ENCODE measurements at places on chromosomes 5 and 9.

GRCh38 chr9:129362287-129363000 is 184.4 kb upstream of the IER5L start:
- DNase-seq = no peak

- peak; percentile 89 for DNase-seq
These were observed 26.8 kb downstream of the WWC1 start for GRCh38 chr5:168318240-168318639.

DNA sequence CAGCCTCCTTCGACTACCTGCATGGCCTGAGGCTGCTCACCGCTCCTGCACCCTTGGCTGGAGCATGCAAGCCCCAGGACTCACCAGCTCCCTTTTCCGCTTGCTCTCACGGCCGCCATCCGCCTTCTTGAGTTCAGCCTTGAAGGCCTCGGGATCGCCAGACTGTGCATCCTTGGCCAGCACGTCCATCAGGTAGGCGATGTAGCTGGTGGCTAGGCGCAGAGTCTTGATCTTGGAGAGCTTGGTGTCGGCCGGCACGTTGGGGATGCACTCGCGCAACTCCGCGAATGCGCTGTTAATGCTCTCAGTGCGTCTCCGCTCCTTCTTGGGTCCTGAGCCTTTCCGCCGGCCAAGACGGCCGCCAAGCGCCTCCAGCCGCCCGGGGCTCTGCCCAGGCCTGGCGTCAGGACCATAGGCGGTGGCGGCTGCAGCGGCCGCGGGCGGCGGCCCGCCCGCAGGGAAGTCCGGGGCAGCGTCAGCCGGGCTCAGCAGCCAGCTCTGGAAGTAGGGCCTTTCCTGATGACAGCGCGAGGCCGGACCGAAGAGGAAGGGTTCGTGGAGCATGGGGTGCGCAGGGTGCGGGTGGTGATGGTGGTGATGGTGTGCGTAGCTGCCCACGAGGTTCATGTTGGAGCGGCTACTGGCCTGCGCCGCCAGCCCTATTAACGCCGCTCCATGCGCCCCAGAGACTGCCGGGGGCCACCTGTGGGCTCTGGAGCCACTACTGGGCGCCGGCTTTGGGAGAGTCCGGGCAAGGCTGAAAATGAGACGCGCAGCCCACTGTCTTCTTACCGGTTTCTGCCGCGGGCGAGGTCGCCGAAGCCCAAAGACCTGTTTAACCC is 424 bp downstream of the HAND1 start:
- no peak for DNase-seq

- no peak for DNase-seq
These were observed 18.3 kb downstream of the PDGFRB start for GRCh38 chr5:150137168-150137957.

DNA sequence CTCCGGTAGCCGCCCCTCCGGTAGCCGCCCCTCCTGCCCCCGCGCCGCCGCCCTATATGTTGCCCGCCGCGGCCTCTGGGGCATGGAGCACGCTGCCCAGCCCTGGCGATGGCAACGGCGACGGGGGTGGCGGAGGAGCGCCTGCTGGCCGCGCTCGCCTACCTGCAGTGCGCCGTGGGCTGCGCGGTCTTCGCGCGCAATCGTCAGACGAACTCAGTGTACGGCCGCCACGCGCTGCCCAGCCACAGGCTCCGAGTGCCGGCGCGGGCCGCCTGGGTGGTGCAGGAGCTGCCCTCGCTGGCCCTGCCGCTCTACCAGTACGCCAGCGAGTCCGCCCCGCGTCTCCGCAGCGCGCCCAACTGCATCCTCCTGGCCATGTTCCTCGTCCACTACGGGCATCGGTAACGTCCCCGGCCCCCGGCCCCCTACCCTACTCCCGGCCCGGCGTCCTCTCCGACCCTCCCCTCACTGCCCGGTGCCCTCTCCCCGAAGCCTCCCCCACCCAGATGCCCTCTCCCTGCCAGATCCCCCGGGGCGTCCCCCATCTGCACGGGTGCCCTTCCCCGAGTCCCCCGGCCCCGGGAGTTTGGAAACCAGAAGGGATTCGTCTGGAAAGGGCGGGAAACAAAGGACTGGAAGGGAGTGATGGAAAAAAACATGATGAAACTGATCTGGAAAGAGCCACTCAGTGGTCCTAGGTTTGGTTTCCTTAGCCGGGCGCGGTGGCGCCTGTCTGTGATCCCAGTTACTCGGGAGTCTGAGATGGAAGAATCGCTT is 417 bp downstream of the SRD5A1 start:
- no peak for DNase-seq

- DNase-seq = no peak
These were observed 418.3 kb upstream of the IRX4 start for GRCh38 chr5:2300861-2301574.

- peak; percentile 35 for DNase-seq
These were observed 20.4 kb upstream of the ZNF354B start for GRCh38 chr5:178839319-178839704.

GRCh38 chr9:16871336-16872151 is 1.1 kb upstream of the BNC2 start:
- DNase-seq = peak; percentile 81

DNA sequence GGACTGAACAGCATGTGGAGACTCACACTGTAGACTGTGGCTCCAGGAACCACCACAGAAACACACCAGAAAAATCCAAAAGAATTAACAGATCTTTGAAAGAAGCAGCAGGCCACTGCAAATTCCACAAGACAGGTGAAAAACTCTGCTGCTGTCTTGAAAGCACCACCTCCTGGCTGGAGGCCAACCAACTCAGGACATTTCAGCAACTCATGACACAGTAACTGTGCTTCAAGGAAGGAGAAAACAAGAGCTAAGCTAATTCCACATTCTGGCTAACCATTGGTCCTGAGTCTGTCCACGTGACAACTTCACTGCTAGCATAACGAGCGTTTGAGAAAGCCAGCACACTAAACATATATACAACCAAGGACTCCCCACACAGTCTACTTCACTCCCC is 625.1 kb downstream of the PRELID2 start:
- no peak for DNase-seq

GRCh38 chr9:126366366-126367011 is 39.9 kb downstream of the MVB12B start:
- no peak for DNase-seq

DNA sequence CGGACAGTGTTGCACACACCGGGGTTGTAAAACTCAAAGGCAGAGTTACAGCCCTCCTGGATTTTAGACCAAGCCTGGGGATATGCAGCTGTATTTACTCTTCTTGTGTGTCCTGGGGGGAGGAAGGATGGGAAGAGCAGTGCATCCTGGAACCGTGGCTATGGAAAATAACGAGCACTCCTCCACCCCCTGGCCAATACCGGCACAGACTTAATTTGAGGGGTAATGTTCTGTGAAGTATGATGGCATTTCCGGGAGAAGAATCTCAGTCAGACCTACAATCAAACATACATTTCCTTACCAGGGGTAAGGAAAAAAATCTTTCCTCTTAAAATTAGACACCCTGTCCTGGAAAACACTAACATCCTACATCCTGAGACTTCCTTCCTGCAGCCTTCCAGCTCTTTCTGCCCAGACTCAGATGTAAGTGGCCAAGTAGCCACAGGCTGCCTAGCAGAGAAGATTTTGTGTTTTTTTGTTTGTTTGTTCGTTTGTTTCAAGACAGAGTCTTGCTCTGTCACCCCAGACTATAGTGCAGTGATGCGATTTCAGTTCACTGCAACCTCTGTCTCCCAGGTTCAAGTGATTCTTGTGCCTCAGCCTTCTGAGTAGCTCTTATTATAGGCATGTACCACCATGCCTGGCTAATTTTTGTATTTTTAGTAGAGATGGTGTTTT is 11.0 kb upstream of the ERMP1 start:
- DNase-seq = no peak

DNA sequence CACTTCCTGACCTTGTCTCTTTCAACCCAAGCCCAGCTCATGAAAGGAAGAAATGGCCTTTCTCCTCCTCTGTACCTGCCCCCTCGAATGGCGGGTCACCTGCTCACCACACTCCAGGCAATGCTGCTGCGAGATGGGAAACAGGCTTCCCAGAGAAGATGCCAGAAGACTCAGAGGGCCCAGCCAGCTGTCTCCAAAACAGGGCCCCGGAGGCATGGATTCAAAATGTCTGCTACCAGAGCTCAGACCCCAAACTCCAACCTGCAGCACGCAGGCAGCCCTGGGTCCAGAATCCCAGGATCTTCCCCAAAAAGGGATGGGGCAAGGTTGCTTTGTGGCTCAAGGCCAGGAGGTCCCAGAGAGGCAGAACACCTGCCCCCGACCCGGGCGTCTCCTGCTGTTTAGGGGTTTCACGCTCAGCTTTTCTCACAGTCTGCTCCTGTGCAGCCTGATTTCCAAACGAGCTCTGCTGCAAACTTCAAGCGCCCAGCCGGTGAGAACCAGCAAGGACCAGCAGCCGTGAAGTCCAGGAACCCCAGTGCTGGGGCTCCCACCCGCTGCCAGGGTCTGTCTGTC is 42.5 kb downstream of the VAV2 start:
- DNase-seq = no peak

GRCh38 chr9:16718952-16719351 is 151.5 kb downstream of the BNC2 start:
- no peak for DNase-seq

DNA sequence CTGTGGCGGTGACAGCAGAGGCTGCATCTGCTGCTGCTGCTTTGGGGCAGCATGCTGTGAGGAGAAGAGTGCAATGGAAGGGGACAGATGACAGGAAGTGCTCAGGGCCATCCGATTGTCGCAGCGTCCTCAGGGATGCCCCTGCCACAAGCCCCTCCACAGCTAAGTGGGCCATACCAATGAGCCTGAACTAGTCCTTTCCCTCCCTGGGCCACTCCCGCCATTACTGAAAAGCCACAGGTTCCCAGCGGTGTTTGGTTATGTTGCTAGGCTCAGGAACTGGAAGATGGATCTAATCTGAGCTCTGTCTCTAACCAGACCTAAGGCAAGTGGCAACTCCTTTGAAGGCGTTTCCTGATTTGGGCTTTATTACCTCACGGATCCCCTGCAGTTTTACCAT is 109.2 kb downstream of the GAPVD1 start:
- DNase-seq = peak; percentile 32

DNA sequence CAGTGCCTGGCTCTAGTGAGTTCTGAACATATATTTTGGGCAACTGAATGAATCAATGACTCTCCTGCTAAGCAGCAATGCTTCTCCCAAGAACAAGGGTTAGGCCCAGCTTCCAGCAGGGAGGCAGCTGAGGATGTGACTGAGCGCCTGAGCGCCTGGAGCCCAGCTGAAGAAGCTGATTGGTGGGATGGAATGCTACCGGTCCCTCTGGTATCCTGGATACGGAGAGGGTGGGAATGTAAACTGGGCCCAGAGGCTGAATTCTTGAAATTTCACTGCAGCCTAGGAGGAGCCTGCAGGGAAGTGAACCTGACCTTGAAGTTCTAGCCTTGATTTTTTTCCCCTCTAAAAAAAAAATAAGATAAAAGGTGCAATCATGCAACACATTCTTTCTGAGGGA is 43.2 kb downstream of the WWC1 start:
- no peak for DNase-seq
